ENCODE measurements at places on chromosomes 6 and 20. TPM values are rescaled to one million over a fixed set of nuclear protein-coding genes. Genes with fewer than 3 reads are reported as not detected.

The TPD52L1 gene
- 13.7 TPM for total RNA-seq

The LBP gene
- total RNA-seq = not detected

The MAS1 gene
- not detected for total RNA-seq

The CRYBG1 gene
- total RNA-seq = 27.7 TPM

The MYCT1 gene
- under 0.01 TPM for total RNA-seq

The ZSCAN23 gene
- total RNA-seq = 6.3 TPM

The EBF4 gene
- total RNA-seq = 1.2 TPM

Data from uterine smooth muscle cell (primary cell).